H9 (cell line): ENCODE measurements at places on chromosomes 5 and 9.

DNA sequence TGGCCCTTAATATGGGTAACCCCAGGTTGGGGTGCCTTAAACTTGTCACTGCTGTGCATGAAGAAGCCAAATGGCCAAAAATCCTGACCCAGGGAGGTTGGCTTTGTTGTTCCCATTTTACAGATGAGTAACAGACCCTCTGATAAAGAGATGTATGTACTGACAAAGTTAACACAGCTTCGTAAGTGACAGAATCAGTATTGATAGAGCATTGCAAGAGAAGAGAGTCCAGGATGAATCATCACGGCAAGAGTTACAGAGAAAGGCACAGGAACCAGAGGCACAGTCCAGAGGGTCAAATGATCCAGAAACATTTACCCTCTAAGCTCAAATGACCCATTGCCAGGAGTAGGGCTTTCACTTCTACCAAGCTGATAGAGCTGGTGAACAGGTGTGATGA, 103.8 kb upstream of the SMC2 start:
- no peak for DNase-seq

DNA sequence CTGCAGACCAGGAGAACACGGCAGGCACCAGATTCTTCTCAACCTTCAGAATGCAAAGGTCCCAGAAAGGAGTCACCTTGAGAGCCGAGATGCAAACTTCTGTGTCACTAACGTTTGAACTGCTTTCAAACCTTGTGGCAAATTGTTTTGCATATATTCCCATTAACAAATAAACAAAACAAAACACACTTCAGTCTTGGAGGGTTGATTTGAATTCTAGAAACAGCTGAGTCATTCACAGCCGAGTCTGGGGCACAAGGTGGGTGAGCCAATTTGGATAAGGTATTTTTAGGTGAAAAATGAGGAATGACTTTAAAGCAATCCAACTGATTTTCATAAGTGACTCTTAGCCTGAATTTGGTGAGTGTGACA, 38.8 kb upstream of the ANKRD33B start:
- DNase-seq, result no peak

DNA sequence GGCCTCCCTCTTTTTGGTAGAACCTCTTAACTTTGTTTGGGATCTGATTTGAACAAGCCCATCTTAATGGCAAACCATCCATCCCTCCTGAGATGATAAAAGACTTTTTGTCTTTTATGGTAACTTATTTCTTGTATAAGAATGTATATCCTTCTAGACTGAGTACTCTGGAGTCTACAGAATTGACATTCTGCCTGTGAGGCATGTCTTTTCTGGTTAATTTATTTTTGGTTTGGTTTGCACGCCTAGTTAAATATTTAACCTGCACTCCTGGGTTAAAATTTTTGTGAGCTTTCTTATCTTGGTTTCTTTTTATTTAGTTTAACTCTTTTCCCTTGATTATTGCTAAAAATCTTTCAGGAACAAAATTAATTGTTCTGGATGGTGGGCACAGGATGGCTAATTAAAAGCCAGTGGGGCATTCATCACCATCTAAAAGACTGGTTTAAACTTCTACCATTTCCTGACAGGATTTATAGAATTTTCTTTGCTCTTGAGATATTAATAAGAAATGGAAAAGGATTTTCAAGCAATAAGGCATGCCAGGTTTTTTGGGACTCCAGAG, 50.3 kb downstream of the PHAX start:
- no peak for DNase-seq

- no peak for DNase-seq
These were observed 27.9 kb upstream of the LPCAT1 start for GRCh38 chr5:1551426-1552301.

DNA sequence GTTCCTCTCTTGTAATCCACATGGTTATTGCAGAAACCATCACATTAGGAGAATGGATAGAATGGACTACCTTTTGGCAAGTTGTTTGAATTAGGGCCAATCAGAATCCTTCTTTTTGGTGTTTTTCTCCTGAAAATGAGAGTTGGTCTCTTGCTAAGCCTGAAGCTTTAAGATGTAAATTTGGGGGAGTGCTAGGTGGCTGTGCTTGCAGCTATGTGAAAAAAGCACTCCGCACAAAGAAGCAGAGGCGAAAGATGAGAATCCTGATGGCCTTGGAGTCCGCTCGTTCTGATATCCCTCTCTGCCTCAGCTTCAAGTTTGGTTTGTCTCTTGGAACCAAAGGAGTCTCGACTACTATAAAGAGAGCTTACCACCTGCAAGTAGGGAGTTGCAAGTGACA, 63.6 kb downstream of the INIP start:
- peak; percentile 47 for DNase-seq

DNA sequence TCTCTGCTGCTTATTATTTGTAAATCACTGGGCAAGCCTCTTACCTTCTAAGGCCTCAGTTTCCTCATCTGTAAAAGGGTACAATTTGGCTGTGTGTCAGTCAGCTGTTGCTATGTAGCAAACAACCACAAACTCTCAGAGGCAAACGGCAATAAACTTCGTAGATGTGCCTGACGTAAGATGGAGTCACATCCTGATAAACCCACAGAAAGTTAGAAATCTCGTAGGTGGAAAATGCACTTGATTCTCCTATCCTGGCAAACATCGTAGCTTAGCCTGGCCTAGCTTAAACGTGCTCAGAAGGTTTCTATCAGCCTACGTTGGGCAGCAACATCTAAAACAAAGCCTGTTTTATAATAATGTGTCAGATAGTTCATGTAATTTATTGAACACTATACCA, 35.0 kb upstream of the UNC5A start:
- peak; percentile 8 for DNase-seq

DNA sequence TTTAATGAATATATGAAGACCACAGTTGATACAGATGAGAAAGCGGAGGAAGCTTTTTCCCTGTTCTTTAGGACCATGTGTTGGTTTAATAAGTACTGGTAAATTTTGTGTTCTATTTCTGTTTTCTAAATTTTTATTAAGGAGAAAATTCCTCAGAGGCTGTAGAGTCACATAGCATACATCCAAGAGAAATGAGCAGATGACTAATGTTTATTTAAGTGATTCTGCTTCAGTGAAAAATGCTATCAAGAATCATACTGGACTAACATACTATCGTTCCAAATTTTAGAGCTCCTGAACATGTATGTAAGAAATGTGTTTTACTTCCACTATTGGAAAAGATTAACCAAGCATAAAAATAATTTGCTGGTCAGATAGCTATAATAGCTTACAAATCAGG, 115.0 kb downstream of the KIAA1958 start:
- DNase-seq, result no peak

DNA sequence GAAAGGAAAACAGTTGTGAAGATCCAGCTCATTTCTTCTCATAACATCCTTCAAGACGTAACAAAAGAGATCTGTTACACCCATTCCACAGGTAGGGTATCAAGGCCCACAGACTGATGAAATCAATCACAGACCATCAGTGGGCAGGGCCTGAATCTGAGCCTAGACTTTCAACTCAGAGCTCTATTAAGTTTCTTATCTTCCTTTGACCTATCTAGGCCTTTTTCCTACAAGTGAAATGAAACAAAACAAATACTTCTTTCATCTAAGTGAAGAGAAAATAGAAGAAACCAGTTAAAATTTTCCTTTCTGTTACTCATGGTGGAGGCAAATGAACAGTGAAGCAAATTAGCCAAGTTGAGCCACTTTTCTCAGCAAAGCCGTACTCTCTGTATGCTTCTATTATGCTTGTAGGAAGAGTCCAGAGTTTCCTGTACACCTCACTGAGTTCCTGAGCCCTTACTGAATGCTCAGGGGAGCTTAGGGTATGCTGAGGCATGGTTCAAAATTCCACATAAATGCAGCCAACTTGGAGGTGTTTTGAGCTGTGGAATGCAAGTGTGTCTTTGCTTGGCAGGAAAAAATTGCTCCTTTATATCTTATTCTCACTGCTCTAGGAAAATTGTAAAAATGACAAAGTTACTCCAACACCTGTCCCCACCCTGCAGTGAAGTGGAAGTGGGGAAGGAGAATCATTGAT, 91.9 kb downstream of the FEM1C start:
- DNase-seq, result no peak

DNA sequence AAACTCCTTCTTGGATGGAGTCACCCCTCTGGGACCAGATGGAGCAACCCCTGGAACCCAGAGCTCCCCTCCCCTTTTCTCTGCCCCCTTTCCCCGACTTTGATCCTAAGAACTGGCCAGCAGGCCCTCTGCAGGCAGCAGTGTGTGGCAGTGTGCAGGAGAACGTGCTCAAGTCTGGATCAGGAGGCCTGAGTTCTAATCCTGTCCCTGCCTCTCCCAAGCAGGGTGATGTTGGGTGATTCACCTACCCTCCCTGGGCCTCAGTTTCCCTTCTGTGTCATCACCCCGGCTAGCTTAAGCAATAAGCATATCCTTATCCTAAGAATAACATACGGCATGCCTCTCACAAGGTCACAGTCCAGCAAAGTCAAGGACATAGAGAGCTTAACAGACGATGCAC, 67.6 kb downstream of the C9orf50 start:
- DNase-seq, result no peak

- DNase-seq, result no peak
These were observed 476.0 kb upstream of the CD180 start for GRCh38 chr5:67672636-67673035.

DNA sequence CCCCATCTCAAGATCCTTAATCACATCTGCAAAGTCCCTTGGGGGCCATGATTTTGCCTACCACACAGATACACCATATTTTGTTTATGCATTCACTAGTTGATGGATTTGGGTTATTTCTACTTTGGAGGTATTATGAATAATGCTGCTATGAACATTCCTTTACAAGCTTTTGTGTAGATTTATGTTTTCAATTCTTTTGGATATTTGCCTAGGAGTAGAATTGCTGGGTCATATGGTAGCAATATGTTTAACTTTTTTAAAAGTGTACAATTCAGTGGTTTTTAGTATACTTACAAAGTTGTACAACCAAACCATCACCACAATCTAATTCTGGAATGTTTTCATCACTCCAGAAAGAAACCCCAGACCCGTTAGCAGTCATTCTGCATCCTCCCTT, 7.8 kb upstream of the ANP32B start:
- DNase-seq, result no peak

DNA sequence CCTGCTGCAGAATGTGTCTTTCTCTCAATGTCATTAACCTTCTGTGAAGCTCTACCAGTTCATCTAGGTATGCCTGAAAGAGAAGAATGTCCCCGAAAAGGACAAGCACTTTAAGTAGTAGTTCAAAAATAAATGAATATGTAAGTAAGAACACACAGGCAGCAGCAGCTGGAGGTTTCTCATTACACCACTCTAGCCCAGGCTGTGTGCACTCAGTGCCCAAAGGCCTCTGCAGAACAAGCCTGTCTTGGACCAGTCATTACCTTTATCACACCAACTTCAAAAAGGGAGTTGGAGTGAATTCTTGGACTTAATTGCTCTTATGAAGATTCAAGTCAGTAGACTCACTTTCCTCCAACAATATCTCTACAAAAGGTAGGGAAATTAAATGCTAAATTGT, 268.8 kb downstream of the MLLT3 start:
- DNase-seq, result no peak

DNA sequence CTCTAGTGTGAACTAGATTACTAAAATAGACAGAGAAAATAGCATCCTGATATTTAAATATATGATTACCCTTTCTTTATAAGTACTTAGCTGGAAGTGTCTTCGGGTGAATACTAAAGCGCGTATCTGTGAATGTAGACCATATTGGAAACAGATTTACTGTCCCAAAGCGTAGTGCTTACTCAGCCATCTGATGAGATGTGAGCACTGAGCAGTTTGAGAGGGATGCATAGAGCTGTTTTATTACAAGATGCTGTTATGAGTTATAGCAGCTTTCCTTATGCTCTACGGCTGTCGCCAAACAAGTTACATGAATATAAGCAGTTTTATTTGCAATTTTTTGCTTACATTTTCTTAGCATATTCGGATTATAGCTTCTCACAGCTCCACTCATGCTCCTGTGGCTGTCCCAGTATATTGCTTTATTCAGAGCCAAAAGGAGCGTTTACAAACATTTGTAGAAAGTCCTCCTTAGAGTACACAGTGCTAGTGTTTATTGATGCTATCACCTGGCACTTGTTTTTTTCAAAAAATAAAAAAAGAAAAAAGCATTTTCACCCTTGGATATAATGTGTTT, 981.4 kb upstream of the WWC1 start:
- no peak for DNase-seq

DNA sequence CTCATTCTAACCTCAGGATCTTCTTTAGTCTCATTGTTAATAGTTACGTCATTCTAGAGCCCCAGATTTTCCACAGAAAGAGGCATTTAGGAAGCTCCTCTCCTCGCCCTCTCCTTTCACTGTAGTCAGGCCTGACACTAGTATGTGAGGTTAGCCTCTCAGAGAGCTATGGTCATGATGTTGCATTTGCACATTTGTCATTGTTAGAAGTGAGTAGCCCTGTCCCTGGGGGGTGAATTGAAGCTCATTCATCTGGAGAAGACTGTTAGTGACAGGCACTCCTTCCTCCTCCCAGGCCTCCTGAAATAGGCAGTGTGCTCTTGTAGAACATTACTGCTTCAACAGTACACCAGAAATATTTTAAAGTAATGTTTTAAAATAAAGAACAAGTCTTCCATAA, 26.6 kb upstream of the LRRTM2 start:
- no peak for DNase-seq

DNA sequence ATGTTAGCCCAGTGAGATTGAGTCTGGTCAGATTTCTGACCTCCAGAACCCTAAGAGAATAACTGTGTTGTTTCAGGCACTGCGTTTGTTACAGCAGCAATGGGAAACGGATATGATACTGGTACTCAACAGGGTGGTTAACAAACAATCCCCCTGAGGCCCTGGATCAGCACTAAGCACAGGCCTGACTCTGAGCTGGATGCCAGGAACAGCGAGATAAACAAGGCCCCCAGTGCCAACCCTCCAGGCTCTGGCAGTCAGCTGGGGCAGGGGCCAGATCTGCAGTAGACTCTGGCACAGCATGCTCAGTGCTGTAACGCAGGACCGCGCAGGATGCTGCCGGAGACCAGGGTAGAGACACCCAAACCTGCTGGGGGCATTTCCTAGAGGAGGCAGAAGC, 22.1 kb downstream of the CPLX2 start:
- DNase-seq, result no peak

DNA sequence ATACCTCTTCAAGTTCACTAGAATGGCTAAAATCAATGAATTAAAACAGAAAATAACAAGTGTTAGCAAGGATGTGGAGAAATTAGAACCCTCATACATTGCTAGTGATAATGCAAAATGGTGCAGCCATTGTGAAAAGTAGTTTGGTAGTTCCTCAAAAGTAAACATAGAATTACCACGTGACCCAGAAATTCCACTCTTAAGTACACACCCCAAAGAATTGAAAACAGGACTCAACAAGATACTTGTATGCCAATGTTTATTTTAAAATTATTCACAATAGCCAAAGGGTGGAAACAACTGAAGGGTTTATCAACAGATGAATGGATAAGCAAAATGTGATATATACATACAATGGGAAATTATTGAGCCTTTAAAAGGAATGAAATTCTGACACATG, 70.3 kb downstream of the BARX1 start:
- no peak for DNase-seq

- no peak for DNase-seq
These were observed 11.5 kb upstream of the AGPAT2 start for GRCh38 chr9:136698635-136699246.

GRCh38 chr5:118224546-118224945, 763.8 kb downstream of the DTWD2 start:
- no peak for DNase-seq

GRCh38 chr5:140785905-140786686, at the start of gene PCDHA1:
TSS of gene PCDHA1 (plus strand) at chr5:140786140.
- DNase-seq, result no peak
